ENCODE measurements at places on chromosomes 5 and 9.
A peak's percentile ranks its signal among the peaks of the same experiment; 100 is the strongest.

GRCh38 chr5:126972062-126972895 lies 58.1 kb downstream of the MARCHF3 start:
- no peak for DNase-seq

GRCh38 chr5:79831381-79832309 lies 142.0 kb downstream of the CMYA5 start:
- DNase-seq = no peak

DNA sequence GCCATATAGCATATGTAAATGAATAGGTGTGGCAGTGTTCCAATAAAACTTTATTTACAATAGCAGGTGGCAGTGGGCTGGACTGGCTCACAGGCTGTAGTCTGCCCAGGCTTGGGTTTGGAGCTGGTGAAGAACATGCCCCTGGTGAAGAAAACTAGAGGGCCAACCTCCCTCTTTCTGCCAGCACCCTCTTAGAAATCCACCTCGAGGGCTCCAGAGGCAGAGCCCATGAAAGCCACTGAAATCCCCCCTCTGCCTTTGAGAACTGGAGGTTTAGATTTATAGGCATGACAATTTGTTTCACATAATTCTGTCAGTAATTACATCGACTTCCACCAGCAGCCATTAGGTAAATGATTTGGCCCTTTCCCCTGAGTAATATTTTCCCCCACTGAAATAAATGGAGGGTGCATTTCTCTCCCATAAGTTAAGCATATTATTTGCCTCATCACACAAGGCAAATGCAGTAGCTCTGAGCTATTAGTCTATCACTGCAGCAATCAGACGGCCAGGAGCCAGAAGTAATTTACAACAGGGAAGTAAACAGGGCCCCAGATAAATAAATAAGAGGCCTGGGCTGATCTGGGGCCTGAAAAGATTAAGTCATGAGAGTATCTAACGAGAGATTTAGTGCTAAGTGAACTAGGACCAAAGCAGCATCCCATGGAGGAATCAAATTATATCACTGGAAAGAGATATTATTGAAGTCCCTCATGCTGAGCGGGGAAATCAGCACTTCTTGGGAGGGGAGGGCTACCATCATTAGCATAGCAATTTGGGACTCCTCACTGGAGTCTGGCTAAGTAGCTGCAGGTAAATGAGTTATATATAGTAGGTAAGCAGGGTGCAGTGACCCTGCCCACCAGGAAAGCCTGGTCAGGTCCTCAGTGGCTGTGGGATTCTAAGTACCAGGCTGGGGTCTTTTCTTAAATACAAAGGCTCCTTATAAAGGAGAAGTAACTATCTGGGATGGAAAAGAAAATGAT lies 123.9 kb downstream of the SLIT3 start:
- DNase-seq = no peak

- no peak for DNase-seq
Observed at GRCh38 chr5:138463419-138464007, 1.8 kb upstream of the EGR1 start.

DNA sequence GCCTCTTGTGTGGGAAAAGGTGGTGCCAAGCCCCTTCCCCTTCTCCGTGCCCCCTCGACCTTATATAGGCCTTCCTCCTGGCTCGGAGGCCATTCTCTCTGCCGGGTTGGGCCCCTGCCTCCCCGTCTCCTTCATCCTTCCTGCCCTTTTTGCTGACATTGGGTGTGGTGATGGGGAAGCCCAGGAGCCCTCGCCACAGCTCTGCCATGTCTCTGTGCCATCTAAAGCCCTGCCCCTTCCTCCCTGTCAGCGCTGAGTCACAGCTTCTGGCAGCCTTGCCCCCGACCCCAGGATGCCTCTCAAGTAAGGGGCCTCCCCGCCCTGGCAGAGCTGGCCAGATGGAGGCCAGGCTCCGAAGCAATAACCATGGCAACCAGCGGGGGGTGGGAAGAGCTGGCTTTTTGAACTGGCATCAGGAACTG lies 30.4 kb downstream of the JADE2 start:
- DNase-seq = no peak

DNA sequence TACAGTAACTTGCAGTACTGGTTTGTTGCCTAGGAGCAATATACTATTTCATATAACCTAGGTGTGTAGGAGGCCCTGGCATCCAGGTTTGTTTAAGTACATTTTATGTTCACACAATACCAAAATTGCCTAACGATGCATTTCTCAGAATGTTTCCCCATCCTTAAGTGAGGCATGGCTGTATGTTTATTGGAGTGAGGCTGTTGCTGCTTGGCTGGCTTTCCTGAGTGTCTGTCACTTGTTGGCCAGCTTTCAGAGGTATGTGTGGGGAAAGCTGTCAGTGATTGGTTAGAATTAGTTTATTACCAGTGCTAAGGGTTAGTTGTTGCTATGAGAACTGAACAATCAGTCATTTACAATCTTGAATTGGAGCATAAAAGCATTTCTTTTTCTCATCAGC lies 154.1 kb upstream of the CDH12 start:
- no peak for DNase-seq

DNA sequence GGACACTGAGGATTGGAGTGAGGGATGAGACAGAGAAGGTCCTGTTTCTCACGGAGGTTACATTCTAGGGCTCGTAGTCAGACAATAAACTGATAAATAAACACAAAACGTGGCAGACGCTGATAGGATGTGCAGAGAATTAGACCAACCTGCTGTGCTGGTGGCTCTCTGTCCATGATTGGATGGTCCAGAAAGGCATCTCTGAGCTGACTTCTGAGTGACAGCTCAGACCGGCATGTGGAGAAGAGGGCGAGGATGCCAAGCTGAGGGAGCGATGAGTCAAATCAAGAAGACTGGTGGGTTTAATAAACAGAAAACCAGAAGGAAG lies 132.3 kb upstream of the TAF11L2 start:
- DNase-seq = no peak

- no peak for DNase-seq
Observed at GRCh38 chr5:66872736-66873331, 276.6 kb downstream of the MAST4 start.

DNA sequence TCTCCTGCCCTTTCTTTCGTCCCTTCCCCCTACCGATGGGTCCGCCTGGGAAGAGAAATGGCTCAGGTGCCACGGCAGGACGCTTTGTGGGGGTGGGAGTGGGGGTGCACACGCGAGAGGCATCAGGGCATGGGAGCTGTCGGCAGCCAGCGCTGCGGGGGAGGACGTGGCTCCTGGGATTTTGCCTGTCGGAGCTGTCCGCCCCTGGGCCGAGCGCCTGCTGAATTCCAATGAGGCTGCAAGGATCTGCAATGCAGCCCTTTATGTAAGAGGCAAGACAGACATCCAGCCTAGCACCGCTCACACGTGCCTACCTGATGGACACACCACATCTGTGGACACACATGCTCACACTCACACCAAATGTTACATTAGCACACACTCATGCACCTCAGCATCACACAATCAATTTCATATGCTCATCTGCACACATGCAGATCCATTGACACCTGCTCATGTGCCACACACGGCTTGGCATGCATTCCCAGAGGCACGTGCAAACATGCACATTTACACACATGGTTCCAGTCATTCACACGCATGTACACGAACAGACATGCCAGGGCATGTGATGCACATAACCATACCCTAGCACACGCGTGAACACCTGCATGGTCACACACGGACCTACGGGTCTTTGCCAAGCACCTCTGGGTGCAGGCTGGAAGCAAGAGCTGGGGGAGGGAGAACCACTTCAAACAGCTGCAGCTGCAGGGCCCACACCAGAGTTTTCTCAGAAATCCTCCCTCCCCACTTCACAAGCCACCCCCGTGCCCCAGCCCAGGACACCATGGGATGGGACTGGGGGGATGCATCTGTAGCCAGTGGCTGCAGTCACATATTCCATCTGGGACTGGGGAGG lies 1.4 kb downstream of the GRIN1 start:
- DNase-seq = no peak

DNA sequence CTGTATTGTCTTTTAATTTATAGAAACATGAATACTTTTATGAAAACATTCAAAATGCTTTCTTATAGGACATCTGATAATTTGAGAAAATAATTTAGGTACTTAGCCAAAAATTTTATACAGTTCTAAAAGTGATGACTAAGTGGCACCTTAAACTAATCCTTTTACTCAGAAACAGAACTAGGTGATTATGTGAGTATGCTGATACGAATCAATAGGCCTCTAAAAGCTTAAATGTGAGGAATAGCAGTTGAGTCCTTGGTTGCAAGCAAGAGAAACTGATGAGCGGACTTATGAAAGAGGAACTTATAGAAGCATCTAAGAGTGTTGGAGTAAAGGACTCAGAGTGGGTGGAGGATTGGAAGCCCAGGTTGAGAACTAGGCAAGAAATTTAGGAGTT lies 26.4 kb downstream of the ANXA1 start:
- no peak for DNase-seq

GRCh38 chr9:27367921-27368315 lies 71.0 kb upstream of the EQTN start:
- no peak for DNase-seq

GRCh38 chr5:41707853-41708603 lies 162.2 kb downstream of the OXCT1 start:
- peak; percentile 9 for DNase-seq

DNA sequence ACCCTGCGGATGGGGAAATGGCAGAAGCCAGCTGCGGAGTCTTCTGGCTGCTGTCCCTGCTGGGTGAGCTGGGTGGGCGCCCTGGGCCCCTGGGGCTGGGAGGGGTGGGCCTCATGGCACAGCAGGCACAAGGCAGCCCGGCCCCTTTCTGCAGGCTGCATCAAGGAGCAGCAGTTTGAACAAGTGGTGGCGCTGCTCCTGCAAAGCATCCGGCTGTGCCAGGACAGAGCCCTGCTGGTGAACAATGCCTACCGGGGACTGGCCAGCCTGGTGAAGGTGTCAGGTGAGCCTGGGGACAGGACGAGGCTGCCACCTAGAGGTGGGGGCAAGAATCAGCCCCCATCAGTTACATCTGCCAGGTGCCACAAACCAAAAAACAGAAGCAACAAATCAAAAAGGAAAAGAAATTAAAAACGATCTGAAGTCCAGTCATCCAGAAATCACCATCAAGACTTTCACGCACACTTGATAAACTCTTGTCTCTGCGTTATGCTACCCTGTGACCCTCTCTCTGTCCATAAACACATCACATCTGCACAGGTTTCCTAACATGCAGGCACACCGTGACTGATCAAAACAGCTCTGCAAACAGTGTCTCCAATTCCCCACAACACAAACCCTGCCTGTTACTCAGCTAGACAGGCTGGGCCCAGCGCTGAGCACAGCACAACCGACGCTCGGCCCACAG lies 13.9 kb downstream of the REXO4 start:
- no peak for DNase-seq

GRCh38 chr9:31542384-31543055 lies 841.9 kb upstream of the ACO1 start:
- DNase-seq = no peak

- DNase-seq = no peak
Observed at GRCh38 chr9:75692309-75692708, 198.2 kb upstream of the PCSK5 start.

- DNase-seq = no peak
Observed at GRCh38 chr9:89794918-89795317, 190.1 kb downstream of the GADD45G start.

DNA sequence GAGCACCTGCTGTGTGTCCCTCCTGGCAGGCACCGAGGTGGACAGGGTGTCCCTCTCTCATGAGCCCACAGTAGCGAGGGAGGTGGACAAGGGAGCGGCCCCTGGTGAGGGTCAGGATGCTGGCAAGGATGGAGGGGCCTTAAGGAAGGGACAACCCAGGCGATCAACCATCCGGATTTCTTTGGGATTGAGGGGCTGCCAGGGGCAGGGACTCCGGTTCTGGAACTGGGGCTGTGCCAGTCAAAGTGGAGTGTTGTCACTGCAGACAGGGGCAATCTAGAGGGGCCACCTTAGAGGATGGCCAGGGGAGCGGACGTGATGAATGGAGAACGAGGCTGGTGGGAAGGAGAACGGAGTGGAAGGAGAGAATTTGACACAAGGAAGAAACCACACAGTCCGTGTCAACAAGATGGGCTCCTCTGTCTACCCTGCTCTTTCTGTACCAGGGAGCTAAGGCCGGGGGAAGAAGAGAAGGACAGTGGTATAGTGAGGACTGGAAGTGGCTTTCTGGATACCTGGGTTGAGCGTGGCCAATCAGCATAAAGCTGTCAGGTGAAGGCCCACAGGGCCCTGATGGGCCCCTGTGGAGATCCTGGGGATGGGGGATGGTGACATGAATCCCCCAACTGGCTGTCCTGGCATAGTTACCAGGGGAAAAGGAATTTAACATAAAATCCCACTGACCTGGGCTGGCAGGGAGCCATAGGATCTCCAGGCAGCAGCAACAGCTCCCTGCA lies 4.2 kb upstream of the WDR5 start:
- DNase-seq = no peak

GRCh38 chr9:88258024-88258423 lies 119.7 kb upstream of the SPATA31C2 start:
- peak; percentile 29 for DNase-seq

GRCh38 chr9:98158071-98158831 lies 34.2 kb downstream of the CORO2A start:
- DNase-seq = no peak

DNA sequence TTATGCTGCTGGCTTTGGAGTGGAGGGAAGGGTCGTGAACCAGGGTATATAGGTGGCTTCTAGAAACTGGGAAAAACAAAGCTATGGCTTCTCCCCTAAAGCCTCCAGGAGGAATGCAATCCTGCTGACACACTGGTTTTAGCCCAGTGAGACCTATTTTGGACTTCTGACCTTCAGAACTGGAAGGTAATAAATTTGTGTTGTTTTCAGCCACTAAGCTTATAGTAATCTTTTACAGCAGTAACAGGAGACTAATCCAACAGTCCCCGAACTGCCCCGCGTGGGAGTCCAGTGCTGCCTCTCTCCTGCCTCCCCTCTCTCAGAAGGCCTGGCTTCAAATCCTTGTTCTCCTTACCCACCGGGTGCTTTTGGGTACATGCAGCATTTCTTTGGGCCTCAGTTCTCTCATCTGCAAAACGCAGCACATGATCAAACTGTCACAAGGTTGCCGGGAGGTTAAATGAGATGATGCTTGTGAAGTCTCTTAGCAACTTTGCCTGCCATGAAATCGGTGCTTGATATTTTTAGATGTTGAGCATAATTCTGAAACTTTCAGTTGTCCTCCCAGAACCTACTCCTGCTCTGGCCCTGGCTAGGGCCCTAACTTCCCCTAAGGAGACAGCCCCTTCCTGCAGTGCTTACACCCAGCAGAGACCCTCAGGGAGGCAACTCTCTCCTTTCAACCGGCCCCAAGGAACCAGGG lies 127.3 kb upstream of the BOD1 start:
- DNase-seq = no peak

DNA sequence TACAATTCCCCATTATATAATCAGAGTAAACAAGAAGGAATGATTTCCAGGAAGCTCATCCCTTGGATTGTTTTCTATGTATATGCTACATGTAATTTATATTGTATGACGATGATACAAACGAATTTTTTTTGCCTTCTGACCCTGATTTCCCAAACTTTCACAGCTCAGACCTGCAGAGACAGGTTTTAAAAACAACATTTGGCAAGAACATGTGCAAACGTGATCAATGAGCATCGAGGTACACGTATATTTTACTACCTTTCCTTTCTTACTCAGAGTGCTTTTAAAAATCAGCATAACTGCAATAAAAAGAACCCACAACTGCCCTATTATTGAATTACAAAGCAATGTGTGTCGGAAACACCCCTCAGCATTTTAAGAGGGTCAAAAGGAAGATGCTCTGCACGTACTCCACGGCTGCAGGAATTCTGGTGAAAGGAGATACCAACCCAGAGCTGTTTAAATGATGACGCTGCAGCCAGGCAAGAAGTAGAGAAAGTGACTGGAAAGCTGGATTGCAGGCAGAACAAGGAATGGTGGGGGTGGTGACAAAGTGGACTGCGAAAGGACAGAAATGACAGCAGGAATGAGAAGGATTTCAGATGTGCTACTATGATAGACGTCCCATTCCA lies 533.5 kb downstream of the RAB3C start:
- DNase-seq = no peak
